ENCODE measurements at places on chromosomes 11 and 22. TPM values are rescaled to one million over a fixed set of nuclear protein-coding genes. Genes with fewer than 3 reads are reported as not detected.

KRTAP5-7 gene
- 0.01 TPM for polyA plus RNA-seq

DNA sequence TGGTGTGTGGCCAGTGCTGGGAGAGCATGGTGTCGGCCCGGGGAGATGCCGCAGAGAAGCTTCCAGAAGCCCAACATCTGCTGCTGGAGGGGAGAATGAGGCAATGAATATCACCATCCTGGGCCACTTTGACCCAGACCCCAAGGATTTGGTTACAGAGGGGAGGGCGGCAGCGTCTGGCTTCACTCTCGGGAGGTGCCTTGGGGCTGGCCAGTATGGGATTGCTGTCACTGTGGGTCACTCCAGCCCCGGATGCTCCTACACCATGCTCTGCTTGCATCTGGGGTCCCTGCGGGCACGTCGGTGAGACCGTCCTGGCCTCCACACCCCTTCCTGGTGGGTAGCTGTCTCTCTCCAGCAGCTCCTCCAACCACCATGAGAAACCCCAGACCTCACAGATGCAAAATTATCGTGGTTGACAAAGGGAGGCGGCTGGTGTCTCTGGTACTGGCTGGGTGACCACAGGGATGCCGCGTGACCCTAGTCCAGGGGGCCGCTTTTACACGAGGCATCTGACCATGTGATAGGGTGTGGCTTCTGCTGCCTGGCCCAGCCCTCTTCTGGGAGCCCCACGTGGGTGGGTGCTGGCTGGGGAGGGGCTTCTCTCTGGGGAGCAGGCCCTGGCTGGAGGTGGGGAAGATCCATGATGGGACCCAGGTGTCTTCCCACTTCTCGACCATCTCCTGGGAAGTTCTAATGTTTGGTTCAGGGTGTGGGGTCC lies 5.7 kb downstream of the KCNQ1 start:
- no peak for DNase-seq

DNA sequence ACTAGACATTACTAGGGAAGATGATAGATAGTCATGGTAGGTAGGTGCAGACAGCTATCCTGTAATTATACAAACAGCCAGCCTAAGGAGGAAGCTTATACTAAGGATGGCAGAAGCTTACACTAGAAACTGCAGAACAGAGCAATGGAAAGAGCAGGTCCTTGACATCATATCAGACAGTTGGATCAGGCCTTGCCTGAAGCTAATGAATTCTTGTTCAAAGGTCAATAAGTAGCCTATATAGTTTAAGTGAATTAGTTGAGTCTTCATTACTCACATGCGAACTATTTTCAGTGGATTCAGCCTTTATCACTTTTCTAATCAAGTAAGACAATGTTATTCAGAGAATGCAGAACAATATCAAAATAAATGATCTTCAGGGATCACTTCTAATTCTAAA lies 22.3 kb upstream of the GRK3 start:
- no peak for DNase-seq

FDXACB1 gene
- polyA plus RNA-seq = 1.3 TPM

All from heart right ventricle (tissue), 16 donors.